PC-3 (cell line): ENCODE measurements at places on chromosomes 6 and 20.

GRCh38 chr20:41380551-41381193 is 14.1 kb upstream of the EMILIN3 start:
- DNase-seq, result no peak

DNA sequence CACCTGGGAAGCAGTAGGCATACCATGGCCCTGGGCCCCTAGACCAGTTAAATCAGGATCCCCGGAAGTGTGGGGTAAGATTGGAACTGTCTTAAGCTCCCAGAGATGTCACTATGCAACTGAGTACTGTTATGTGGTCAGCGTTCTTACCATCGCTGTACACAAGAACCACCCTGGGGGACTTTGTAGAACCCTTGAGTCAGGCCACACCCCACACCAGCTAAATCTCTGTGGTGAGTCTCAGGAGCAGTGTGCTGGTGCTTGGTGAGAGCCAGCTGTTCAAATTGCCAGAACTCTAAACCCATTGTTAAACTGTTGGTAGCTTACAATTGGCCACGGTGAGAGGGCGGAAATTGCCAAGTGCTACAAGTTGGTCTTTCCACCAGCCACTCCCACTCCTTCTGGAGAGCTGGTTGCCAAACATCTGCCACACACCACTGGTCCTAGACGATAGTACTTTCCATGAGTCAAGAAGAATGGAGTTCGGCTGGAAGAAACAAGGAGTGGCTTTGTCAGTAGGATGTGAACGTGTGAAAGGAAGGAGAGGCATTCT is 80.5 kb upstream of the SYNDIG1 start:
- no peak for DNase-seq

DNA sequence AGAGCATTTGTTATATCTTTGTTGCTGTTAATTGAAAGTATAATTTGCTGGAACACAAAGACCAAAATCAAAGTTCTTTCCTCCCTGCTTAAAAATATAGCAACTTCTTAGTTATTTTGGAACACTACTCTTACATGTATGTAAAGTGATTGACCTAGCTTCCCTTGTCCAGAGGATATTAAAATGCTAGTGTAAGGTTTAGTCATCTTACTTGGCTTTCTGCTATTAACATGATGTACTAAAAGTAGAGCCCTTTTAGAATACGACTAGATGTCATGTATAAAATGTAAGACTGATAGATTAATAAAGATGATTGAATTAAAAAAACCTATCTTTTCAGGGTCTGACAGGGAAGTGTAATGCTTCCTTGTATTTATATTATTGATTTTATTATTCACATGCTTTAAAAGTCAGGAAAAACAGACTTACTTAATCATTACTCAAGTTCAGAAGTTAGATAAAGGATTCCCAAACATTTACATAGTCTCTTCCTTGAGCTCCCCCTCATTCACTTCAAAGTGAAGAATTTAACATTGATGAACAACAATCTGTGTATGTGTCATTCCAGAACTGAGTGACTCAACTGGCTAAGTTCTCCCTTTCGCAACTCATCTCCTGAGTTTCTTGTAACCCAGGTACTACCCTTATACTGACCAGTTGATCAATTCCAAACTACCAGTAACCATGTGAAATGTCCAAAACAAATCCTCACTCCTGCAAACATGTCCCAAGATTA is 50.9 kb downstream of the BTBD9 start:
- peak; percentile 74 for DNase-seq

DNA sequence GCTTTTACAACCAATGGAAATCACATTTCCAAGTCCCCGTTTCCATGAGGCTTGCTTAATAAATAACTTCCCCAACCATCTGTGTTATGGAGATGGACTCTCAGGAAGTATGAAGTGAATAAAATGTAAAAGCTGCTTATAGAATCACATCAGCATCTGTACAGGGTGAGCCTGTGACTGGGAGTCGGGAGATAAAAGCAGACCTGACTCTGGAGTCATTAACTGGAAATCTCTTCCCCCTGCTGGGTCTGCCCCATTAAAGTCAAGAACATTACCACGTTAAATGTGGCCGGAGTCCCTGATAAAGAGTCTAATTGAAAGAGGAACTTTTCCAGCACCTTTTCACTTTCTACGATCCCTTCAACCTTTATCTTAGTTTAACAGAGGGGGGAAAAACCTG is 368.5 kb downstream of the DOK5 start:
- DNase-seq, result no peak

DNA sequence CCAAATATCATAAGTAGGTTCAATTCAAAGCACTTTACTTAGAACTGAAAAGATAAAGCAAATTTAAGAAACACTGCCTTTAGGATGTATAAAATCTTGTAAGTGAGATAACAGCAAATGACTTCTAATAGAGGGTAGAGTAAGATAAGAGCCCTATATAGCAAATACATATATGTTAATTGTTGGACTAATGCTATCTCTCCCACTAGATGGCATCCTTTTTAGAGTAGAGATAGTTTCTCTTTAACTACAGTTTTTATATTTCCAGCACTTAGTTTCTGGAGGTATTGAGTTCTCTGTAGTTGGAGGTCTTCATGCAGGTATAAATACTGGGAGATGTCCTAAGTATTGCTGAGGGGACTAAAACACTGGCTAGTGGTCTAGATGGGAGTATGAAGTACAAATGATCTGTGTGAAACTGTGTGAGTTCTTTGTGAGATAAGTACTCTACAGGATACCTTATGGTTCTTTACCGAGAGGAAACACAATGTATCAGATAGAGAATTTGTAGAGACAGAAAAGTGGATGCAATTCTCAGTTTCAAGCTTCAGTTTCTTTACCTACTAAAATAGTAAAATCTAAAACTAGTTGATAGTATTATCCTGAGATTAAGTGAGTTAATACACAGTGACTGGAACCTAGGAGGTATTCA is 399.3 kb downstream of the KHDRBS2 start:
- peak; percentile 17 for DNase-seq

DNA sequence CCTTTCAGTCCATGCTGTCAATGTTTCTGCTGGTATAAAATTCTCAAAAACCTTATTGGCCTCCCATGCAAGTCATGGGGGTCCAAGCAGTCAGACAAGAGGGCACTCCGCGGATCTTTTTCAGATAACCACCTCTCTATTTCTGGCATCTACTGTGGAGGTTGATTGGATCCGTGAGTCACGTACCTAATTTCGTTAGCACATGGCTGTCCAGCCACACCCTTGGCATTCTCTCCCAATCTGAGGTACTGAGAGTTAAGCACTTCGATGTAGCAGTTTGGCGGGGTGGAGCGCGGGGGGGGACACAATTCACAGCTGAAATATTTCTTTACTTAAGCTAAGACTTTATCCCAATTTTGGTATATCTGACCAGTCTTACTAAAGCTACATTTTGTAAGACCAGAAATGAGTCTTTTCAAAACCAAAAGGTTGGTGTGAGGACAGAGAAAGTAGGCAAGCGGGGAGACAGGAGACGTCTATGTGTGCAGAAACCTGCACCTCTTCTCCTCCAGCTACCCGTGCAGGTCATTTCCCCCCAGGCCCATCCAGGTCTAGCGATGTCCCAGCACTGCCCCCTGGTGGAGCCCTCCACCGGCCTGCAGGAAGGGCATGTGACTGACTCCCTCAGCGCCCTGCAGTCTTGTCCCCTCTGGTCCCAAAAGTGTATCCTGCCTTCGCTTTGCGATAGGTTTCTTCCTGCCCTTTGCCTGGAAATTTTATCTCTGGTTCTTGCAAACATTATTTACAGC is 113.1 kb downstream of the ADAT2 start:
- peak; percentile 37 for DNase-seq

DNA sequence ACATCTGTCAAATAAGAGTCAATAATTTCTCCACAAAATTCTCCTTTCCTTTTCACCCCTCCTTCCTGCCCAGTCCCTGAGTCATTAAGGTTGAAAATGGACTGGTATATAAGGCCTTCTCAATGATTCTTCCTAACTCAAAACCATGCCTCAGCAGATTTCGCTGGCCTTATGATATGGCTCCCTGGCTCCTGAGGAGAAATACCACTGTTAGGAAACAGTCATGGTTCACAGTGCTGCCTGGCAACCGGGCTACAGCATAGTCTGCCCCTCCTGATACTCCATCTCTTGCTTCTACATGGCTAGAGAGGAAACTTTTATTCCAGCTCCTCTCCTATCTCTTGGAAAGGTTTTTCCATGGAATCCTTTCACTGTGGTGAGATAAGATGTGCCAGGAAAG is 4.7 kb downstream of the UBE2J1 start:
- DNase-seq, result no peak

GRCh38 chr6:41396335-41396734 is 60.9 kb downstream of the NCR2 start:
- no peak for DNase-seq

DNA sequence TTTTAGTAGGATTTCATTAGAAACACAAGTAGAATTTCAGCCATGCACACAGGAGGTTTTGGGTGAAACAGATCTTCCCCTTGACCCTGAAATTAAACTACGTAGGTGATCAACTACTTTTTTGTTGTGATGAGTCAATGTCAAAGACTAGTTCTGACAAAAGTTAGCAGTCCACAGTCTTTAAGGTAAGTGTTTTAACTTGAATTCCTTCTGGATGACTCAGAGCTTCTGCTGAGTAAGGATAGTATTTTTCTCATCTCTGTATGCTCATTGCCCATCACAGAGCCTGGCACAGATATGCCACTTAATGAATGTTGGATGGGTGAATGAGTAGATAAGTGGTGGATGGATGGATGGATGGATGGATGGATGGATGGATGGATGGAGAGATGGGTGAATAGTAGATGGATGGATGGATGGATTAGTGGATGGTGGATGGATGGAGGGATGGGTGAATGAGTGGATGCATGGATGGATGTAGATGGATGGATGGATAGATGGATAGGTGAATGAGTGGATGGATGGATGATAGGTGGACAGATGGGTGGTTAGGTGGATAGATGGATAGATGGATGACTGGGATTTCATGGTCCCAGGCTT is 165.3 kb downstream of the ZMYND8 start:
- peak; percentile 90 for DNase-seq

GRCh38 chr20:18754030-18754652 is 59.4 kb upstream of the SCP2D1 start:
- no peak for DNase-seq

DNA sequence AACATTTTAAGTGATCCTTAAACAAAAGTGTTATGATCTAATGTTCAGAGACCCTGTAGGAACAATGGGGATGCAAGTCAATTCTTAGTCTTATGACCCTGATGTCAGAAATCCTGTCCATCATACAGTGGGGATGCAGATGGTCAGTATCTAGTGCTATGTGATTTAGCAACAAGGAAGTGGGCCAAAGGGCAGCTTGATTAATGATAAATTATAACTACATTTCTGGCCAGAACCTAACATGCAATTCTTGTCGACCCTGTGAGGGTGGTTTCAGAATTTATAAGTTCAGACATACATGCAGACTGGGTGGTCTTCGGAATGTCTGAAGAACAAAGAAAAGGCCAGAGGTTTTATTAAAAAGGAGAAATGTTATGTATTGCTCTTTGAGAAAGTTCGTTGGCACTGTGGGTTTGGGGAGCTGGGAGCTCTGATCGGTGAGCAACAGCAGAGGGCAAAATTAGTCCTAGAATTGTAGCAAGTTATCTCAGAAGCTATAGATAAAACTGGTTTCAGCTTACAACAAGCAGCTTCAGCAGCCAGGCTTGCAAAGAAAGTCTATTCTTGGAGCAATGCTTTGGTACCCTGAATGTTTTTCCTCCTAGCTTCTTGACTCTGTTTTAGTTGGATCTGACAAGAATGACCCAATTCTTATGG is 50.8 kb downstream of the RPF2 start:
- no peak for DNase-seq

GRCh38 chr6:142357879-142358278 is 56.1 kb downstream of the ADGRG6 start:
- no peak for DNase-seq

DNA sequence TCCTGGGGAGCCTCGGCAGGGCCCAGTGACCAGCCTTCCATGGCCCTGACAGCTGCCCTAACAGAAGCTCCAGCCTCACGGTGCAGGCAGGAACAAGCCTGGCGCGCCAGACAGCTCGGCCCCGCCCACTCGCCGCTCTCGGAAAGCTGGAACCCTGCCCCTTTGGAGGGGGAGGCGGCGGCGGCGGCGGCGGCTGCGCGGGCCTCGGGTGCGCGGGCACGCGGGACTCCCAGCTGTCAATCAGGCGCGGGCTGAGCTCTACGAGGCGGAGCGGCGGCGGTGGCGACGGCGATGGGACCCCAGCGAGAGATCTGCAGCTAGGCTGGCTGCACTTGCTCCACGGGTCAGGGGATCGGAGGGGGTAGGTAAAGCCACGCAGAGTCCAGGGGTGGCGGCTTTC is at the start of gene NRSN1:
TSS of gene NRSN1 (plus strand) at position 236 of the 400 bp plus-strand sequence. CDS start 8,113 bp downstream, outside the sequence.
- DNase-seq, result no peak

DNA sequence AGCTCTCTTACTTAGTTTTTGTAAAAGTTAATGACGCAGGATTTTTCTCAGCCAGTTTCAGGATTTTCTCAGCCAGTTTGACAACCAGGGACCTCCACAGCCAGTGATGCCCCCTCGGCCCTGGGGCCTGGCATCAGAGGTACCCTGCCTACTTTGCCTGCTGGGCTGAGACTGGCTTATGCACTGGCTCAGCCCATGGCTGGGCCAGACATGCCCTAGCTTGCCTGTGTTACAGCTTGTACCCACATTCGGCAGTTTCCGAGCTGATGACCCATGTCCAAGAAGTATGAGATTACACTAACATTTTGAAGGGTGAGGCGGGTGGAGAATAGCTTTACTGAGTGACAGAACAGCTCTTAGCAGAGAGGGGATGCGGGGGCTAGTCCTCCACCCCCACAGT is 406.1 kb upstream of the HSF2 start:
- DNase-seq, result no peak

GRCh38 chr6:22036275-22036674 is 260.6 kb downstream of the PRL start:
- DNase-seq, result peak; percentile 72

- DNase-seq, result no peak
Observed at GRCh38 chr6:142258757-142259156, 43.0 kb upstream of the ADGRG6 start.

GRCh38 chr6:148214667-148215066 is 128.0 kb upstream of the SASH1 start:
- DNase-seq, result no peak

DNA sequence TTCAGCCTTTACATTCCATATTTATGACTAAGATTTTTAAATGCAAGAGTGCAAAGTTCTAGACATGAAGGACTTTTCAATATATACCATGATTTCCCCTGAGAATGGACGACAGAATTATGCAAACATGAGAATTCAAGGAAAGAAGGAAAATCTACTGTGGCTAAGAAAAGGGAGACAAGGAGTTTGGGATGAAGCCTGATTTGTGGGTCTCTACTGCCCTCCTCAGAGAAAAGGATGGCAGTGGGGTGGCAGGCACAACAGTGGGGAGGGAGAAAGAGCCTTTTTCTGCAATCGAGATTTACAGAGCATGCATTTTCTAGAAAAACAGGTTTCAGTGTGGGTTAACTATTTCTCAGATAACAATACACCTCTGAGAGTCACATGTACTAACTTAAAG is 466.9 kb upstream of the NRSN1 start:
- DNase-seq, result peak; percentile 64

- peak; percentile 83 for DNase-seq
Observed at GRCh38 chr6:34386316-34387137, 5.9 kb downstream of the NUDT3 start.
